ENCODE measurements at places on chromosomes 2 and 18.

DNA sequence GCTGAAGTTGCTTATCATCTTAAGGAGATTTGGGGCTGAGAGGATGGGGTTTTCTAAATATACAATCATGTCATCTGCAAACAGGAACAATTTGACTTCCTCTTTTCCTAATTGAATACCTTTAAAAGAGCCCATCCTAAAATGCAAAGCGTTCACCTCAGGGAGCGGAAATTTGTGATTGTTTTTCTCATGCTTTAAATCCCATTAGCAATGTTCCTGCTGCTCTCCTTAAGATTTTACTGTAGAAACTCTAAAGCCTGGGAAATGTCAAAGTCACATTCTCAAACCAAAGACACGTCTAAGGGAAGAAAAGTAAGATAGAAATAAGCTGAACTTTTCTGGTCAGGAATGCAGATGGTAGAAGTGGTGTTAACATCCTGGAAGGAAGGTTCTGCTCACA lies 285.8 kb upstream of the MAP2 start:
- no peak for ATAC-seq

DNA sequence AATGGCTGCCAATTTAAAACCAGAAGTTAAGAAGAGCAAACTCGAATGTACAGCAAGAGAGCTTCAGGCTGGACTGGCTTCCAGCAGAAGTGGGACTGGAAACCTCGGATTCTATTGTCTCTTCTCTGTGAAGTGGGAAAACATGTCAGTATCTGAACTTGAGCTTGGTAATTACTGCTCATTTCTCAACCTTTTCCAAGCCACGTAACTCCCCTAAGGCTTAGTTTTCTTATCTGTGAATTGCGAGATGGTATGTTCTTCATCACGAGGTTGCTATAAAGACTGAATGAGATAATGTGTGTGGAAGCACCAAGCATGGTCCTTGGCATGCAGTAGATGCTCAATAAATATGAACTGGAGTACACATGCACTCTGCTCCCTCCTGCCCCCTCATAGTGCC lies 259.4 kb upstream of the SPRED2 start:
- no peak for ATAC-seq

DNA sequence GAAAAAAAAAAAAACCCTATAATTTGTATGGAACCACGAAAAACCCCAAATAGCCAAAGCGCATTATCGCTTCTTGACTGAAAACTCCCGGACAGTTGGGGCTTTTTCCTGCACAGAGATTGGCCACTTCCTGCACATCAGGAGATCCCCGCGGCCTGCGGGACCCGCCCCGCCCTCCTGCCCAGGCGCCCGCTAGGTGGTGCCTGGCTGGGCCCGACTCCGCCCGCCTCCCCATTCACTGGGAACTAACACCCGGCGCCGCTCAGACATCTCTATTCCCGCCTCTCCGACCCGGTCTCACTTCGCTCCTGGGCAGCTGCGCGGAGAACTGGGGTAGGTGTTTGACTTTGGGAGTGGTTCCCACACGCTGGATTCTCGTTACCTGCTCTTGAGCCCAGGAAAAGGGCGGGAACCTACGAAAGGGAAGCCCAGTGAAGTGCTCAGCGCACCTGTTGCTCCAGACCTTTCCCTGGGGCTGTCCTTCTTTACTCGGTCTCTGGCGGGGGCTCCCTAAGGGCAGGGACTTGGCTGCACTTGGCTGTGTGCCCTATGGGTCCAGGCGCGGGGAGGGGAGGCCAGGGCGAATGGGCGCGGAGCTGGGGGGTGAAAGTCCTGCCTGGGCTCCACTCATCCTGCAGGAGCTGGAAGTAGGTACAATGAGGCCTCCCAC lies at the start of gene HMSD:
TSS of gene HMSD (plus strand) at position 234 of the 670 bp plus-strand sequence. CDS start 4,155 bp downstream, outside the sequence.
- ATAC-seq = peak; percentile 97

DNA sequence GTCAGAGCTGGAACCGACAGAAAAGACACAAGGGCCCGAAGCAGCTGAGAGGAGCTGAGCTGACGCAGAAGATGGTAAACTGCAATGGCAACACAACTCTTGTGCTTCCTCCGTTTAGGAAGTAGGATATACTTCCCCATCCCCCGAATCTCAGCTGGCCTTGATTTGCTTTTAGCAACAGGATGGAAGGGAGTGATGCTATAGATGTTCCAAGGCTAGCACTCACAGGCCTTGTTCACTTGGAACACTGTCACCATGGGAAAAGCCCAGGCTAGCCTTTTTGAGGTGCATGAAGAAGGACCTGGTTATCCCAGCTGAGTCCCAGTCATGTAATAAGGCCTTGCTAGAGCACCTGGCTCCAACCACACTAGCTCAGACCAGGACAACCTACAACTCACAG lies 26.0 kb downstream of the STAT1 start:
- no peak for ATAC-seq

DNA sequence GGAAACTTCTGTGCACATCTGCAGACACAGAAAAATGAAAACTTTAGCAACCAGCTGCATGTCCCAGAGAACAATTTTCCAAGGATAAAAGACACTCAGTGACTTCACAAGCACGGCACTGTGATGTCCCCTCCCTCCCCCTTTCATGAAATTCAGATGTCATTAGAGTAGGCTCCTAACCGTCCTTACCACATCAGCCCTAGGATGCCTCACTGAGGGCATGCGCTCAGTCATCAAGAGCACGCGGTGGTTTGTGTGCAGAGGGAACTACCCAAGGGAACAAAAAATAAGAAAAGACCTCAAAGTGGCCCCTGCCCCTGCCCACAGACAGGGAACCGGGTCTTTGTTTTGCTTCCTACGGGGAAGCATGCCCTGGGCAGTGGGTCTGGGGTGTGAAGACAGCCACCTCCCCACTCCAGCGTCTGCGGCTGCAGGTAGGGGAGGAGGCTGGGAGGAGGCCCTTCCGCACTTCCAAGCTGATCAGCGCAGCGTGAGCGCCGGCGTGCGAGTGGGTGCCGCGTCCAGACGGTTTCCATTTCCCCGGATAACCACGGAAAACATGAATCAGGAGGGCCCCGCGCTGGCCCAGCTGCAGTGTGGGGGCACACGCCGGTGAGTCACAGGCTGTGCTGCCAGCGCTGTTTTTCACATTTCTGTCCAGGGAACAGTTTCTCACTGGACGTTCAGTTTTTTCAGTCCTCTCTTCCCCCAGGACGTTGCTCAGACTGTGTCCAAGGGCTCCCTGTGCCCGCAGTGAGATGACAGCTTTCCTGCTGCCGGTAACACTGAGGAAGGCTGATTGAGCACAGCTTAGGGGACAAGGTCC lies 70.6 kb downstream of the COPS8 start:
- peak; percentile 8 for ATAC-seq

- ATAC-seq = no peak
Measured at GRCh38 chr2:25036221-25036559, 5.7 kb upstream of the EFR3B start.

DNA sequence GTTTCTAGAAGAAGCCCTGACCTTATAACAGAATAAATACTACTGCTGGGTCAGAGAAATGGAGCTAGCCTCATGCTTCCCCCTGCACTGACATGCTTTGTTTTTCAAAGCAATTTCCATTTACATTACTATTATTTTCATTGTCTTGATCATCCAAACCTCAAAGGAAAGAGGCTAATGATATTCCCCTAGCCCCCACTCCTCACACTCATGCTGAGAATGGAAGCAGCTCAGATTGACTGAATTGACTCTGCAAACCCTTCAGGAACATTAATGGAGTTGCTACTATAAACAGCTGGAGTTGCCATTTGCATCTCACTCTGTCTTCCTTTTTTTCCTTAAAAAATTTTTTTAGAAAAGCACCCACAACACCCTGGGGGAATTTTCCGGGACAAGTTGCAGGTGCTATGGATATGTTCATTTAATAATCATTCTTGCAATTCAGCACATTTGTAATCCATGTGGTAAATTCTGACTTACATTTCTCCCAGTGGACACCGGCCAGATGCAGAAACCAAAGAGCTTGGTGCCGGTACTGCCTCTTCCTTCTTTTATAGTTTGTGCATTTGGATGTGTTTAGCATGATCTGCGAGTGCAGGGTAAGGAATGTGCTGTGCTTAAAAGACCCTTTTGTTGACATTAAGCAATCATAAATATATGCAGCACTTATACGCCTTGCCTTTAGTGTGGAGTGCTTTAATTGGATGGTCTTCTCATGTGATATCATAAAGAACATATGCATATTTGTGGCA lies 103.3 kb upstream of the OSR1 start:
- ATAC-seq = no peak
